ENCODE measurements at places on chromosomes 13 and 19. TPM values are rescaled to one million over a fixed set of nuclear protein-coding genes. Genes with fewer than 3 reads are reported as not detected.

CYSLTR2 gene
- 0.37 TPM for polyA plus RNA-seq

DNA sequence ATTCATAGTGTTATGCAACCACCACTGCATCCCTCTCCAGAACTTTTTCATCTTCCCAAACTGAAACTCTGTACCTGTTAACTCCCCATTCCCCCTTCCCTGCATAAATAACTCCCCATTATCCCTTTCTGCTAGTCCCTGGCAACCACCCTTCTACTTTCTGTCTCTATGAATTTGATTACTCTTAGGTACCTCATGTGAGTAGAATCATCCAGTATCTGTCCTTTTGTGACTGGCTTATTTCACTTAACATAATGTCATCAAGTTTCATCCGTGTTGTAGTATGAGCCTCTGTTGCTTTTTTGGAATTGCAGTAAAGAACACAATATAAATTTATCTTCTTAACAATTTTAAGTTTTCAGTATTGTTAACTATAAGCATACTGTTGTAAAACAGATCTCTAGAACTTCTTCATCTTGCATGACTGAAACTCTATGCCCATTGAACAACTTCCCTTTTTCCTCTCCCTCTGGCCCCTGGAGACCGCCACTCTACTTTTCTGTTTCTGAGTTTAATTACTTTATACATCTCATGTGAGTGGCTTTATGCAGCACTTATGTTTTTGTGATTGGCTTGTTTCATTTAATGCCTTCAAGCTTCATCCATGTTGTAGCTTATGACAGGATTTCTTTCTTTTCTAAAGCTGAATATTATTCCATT lies 87.3 kb upstream of the ABCC4 start:
- no peak for DNase-seq

GRCh38 chr13:73055813-73056564 lies 2.8 kb upstream of the KLF5 start:
- DNase-seq = no peak

DNA sequence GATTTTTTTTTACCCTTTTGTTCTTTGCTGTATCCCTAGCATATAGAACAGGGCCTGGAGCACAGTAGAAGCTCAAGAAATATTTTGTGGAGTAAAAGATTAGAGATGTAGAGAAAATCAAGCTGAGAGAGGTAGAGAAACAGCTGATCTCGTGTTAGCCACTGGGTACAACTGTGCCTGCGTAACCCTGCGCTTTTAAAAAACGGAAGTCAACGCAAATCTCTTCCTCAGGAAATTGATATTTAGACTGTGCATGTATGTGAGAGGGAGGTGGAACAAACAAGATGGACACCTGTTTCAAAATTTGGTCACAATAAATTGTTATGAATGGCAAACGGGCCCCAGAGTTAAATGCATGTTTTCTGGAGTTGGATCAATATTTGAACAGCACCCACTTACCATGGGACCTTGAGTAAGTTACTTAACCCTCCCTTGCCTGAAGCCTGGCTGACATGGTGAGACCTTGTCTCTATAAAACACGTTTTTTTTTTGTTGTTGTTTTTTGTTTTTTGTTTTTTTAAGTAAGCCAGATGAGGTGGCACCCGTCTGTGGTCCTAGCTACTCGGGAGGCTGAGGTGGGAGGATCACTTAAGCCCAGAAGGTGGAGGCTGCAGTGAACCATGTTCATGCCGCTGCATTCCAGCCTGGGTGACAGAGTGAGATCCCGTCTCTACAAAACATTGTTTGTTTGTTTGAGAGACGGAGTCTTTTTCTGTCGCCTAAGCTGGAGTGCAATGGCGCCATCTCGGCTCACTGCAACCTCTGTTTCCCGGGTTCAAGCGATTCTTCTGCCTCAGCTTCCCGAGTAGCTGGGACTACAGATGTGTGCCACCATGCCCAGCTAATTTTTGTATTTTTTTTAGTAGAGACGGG lies 3.3 kb upstream of the EPOR start:
- DNase-seq = no peak

DNA sequence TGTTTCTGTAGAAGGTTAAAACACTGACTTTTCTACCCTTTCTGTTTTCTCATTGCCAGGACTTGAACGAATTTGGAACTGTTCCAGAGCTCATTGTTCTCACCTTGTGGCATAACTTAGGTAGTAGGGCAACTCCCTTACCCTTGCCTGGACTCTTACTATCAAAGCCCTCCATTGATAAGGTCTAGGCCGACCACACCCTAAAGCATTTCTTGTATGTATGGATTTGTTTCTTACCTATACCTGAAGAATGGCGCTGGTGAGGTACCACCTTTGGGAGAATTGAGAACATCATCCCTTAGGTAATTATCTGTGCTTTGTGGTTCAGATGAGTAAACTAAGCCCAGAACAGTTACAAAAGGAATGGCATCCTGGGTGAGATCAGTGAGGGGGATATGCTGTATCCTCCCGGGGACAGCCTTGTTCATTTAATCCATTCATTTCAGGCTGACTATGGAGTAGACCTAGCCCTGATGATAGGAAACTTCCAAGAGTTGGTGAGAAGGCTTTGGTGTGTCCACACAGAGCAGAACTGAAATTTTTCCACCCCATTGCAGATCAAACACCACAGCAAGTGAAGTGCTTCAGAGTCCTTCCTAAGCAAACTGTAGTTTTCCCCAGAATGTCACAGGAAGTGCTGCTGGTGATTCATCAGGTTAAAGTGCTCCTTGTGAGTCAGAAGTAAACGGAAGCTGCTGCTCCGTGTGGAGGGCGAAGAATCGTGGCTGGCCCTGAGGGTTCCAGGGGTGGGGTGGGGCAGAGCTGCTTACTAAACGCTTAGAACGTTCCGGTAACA lies 113.0 kb downstream of the TEX26 start:
- no peak for DNase-seq

DNA sequence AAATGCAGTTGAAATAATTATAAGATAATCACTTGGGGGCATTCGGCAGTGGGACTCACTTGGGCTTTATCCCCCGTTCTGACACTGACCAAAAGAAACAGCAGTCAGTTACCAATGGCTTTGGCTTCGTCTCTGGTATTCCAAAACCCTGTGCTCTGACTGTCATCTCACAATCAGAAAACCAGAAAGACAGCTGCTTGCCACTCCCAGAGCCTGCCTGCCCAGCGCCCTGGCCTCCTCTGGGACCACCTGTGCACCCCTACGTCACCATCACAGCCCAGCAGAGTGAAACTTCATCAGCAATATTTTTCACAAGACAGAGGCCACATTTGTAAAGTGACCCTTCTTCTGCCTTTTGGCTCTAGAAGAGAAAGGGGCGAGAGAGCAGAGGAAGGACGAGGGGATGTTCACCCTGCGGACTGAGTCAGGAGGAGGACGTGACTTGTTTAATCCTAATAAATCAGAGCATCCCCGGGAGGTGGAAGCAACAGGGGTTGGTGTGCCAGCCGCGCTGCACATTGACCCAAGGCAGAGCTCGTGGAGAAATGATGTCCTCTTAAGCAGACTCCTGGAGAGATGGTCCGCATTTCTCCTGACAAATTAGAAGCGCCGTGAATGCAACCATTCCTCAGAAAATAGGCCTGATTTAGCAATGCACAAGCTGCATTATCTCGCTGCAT lies 397.8 kb upstream of the ZNF507 start:
- no peak for DNase-seq

All from left kidney (tissue), 8 donors.